Activated CD8-positive, alpha-beta T cell treated with anti-CD3 and anti-CD28 coated beads for 36 hours (primary cell): ENCODE measurements at places on chromosomes 2 and 18. TPM values are rescaled to one million over a fixed set of nuclear protein-coding genes. Genes with fewer than 3 reads are reported as not detected.

The L3MBTL4 gene
- total RNA-seq: not detected

The SYT4 gene
- not detected for total RNA-seq

The ACKR3 gene
- 2.4 TPM for total RNA-seq

The CYTIP gene
- total RNA-seq: 520 TPM

The CFC1 gene
- not detected for total RNA-seq

The MAPK4 gene
- total RNA-seq: not detected

The EDAR gene
- total RNA-seq: 0.11 TPM

The GDF7 gene
- total RNA-seq: not detected
